ENCODE measurements at places on chromosomes 12 and 14.

DNA sequence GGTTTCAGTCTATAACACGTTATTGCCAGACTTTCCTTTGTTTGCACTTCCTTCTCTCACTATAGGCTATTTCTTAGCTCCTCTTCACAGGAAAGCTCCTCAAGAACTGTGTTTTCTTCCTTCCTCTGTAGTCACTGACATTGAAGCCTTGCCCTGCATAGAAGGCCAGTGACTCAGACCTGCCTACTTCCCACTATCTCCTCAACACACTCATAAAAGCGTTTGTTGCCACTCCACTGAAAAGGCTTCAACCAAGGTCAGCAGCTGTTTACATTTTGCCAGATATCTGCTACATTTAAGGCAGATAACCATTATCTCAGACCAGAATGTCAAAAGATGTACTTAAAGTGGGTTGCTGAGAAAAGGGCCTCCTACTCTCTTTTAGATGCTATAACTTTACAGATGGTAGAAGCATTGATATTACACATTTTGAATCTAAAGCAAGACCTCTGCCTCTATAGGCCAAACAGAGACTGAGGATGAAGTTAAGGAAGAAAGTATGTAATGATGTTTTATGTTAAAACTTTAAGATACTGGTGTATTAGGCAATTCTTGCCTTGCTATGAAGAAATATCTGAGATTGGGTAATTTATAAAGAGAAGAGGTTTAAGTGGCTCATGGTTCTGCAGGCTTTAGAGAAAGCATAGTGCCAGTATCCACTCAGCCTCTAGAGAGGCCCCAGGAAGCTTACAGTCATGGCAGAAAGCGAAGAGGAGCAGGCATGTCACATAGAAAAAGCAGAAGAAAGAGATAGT, 233.3 kb upstream of the FLRT2 start:
- no peak for DNase-seq

DNA sequence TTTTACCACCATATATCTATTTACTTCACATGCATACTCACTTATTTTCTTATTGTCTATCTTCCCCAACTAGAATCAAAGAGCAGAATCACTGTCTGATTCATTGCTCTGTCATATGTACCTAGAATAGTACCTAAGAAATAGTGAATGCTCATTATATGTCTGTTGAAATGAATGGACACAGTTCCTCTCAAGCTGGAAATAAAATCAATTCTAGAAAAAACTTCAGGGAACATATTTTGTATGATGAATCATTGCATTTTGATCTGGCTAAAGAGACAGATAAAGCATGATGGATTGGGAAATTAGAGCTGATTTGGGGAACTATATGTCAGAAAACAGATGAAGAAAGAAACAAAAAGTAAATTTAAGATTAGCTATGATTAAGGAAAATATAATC, 623.3 kb downstream of the C12orf50 start:
- no peak for DNase-seq

DNA sequence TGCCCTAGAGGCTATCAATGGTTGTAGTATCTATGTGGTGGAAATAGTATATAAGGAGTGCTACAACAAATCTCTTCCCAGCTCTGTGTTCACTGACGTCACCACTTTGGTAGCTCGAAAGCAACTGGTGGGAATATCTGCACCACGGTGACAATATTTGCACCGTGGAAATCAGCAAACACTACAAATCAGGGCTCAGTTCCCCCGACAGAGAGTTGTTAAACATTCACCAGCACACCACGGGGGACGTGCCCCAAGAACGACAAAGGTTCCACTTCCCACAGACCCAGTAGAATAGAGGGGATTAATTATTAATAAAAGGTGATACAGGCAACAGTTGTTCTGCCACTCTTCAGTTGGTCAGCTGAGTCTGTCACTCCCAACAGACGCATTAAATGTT, 98.4 kb downstream of the CCDC60 start:
- no peak for DNase-seq

GRCh38 chr14:51544471-51544870, 107.2 kb upstream of the FRMD6 start:
- no peak for DNase-seq

GRCh38 chr14:21087294-21088091, 11.0 kb downstream of the ZNF219 start:
- DNase-seq = peak; percentile 88

DNA sequence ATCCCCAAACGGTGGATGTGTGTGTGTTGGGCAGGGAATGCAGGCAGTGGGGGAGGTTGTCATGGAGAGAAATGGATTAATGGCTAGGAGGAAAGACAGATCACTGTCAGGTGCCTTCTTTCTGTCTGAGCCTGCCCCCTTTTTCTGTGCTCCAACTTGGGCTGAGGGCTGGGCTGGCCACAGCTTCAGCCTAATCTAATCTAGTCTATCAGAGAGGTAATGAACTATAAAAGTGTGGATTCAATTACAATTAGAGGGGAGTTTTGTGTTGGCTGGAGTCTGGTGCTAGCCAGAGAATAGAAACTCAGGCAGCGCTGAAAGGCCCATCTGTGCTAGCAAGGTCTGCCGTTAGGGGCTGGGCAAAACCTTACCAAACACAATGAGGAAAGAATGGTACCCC, 41.2 kb downstream of the NEUROD4 start:
- no peak for DNase-seq

DNA sequence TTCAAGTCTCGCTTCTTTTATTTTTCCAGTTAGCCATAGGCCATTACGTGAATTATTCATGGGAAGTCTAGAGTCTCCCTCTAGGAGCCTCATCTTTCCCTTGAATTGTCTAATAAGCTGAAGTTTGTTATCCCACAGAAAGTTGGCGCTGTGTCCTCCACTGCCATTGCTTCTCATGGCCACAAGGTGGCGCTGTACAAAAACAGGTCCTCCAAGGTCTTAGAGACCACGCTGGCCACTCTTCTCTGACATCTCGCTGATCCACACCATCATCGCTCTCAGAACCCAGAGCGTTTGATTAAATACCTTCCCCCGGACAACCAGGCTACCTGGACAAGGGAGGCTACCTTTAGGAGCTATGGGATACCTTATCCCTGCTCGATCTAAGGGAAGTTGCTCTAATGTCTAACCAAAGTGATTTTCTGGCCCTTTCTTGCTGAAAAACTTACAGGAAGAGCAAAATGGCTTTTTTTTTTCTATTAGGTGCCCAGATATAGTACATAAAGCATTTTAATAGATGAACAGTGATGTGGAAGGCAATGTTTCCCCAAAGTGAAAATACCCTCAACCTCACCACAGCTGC, 110.0 kb downstream of the CCDC60 start:
- DNase-seq = no peak

- DNase-seq = no peak
These were observed 225.3 kb upstream of the ATP2B1 start for GRCh38 chr12:89933911-89934310.

- DNase-seq = peak; percentile 47
These were observed 25.3 kb downstream of the PIGH start for GRCh38 chr14:67574806-67575205.

GRCh38 chr12:92144631-92145480, 790 bp downstream of the BTG1 start:
- DNase-seq = peak; percentile 90

- no peak for DNase-seq
These were observed 8.9 kb downstream of the DCP1B start for GRCh38 chr12:1995205-1995896.

DNA sequence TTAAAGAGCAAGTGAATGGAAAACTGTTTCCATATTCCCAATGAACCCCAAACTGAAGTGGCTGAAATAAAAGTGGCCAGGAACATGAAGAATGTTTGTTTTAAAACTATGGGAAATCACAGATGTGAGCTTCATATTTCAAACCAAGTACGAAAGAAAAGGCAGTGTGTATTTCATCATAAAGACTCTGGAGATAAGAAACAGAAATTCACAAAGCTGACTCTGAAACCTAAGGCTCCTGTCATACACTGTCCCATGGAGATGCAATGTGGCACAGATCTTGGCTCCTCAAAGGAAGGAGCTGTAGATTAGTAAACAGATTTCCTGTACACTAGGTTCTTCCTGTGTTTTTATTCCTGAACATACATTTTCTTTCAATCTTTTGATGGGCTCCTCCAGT, 304.4 kb downstream of the MED13L start:
- DNase-seq = no peak

DNA sequence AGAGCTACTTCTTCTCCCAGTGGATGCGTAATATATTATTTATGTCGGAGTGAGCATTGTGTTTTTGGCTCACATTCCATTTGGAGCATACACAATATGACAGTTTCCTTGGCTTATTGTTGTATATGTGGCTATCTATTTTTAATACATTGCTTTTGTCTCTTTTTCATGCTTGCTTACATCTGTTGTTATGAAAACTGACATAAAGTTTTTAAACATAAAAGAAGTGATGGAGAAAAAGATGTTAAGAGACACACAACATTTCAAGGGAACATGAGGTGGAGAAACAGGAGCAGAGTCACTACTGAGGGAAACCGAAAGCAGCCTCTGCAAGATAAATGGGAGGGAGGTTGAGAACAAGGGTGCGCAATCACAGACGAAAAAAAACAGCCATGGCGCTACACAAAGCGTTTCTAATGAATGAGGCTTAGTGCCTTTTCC, 228.4 kb upstream of the NPAS3 start:
- DNase-seq = no peak

- DNase-seq = no peak
These were observed 32.3 kb downstream of the NRDE2 start for GRCh38 chr14:90299408-90299807.

GRCh38 chr14:75543253-75543652, 21.0 kb downstream of the BATF start:
- no peak for DNase-seq

GRCh38 chr14:76672123-76672522, 89.1 kb upstream of the VASH1 start:
- no peak for DNase-seq

DNA sequence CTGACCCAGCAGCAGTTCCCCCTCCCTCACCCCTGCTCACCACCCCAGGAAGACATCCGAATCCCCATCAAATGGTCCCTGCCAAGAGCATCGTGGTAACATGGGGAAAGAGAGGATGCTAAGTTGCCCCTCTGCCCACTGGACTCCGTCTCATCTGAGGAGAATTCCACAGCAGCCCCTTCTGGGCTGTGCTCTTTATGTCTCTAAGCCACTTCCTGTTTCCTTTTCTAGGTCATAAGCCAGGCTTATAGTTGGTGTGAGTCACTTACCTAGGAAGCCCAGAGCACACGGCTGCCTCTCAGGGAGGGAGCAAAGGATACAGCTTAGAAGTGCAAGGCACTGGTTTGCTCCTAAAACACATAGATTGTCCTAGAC, 76.0 kb downstream of the VCPKMT start:
- DNase-seq = no peak

DNA sequence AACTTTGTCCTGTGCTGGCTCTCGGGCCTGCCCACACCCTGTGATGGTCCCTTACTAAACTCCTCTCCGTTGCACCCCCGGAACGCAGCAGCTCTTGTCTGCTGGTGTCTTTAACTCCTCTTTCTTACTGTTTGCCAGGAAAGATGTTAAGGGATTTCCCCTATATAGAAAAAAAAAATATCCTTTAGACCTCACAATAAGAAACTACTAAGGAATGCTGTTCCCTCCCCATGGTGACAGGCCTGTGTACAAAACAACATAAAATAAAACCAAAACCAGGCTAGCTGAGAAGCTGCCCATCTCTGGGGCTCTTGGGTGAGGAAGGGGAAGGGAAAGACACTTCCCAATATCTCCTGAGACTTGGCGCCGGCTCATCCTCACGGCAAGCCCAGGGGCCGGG, 95.4 kb downstream of the CHGA start:
- DNase-seq = no peak

- DNase-seq = no peak
These were observed 71.9 kb downstream of the BCL11B start for GRCh38 chr14:99199846-99200653.

DNA sequence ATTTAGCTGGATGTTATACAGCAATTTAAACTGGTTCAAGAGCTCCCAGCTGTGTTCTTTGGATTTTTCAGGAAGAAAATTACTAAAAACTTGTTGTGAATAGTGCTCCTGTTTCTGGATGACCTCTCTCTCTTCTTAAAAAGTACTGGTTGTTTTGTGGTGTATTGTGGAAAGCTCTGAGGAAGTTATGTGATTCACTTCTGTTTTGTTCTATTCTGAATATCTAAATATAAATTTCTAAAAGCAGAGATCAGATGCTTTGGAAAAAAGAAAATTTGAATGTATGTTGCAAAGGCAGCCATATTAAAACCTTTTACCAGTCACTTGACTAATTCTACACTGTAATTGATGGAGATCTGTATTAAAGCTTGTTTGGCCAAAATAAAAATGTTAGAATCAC, 3.4 kb upstream of the C3AR1 start:
- DNase-seq = no peak

GRCh38 chr14:49992901-49993339, 100.0 kb downstream of the ARF6 start:
- peak; percentile 78 for DNase-seq

DNA sequence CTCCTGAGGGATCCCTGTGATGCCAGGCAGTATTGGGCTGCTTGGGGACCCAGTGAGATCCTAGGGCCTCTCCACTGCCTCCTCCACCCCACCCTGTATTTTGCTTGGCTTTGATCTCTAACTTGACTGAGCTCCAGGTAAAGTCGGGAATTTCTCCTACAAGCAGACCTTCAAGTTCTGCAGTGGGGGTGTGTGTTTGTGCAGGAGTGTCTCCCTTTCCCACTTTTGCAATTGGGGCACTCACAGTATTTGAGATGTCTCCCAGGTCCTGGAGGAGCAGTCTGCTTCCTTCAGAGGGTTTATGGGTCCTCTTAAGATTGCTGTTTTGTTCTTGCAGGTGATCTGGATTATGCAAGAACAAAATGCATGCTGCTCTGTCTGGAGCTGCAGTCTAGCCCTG, 68.9 kb downstream of the ALG10B start:
- DNase-seq = no peak

DNA sequence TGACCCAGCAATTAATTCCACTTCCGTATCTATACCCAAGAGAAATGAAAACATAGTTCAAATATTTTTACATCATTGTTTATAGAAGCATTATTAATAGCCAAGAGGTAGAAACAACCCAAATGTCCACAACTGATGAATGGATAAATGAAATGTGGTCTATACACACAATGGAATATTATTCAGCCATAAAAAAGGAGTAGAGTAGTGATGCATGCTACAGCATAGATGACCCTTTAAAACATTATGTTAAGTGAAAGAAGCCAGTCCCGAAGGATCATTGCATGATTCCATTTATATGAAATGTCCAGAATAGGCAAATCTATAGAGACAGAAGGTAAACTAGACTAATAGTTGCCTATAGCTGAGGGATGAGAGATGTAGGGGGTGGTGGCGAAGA, 29.3 kb downstream of the TGFB3 start:
- DNase-seq = no peak

- DNase-seq = peak; percentile 72
These were observed 1.2 kb downstream of the SLCO1C1 start for GRCh38 chr12:20696181-20696905.

DNA sequence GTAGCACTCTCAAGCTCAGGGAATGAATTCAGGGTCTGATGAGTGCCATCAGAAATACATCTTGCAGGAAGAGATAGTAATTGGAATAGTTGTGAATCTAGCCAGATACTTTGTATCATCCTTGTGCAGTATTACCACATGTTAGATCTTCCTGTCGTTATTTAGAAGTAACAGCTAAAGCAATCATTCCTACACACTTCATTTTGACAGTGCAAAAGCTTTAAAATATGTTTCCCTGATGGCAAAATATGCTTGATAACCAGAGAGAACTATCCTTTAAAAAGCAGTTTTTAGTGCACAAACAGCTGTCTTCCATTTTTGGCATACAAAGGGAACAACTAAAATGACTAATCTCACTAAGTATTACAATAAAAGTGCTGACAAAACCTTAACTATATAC, 149.5 kb upstream of the SLC38A2 start:
- DNase-seq = no peak

All from posterior vena cava (tissue), 2 donors.